ENCODE measurements at places on chromosomes 1 and 21. TPM values are rescaled to one million over a fixed set of nuclear protein-coding genes. Genes with fewer than 3 reads are reported as not detected.

NR1I3 gene
- not detected for polyA plus RNA-seq

RCSD1 gene
- 129 TPM for polyA plus RNA-seq

RHBDL2 gene
- not detected for polyA plus RNA-seq

HMCN1 gene
- not detected for polyA plus RNA-seq

FCGR1A gene
- not detected for polyA plus RNA-seq

UBE2U gene
- not detected for polyA plus RNA-seq

OTUD7B gene
- polyA plus RNA-seq, result 0.25 TPM

FAM167B gene
- polyA plus RNA-seq, result 1.8 TPM

PROK1 gene
- polyA plus RNA-seq, result 0.25 TPM

MAP3K21 gene
- 1.5 TPM for polyA plus RNA-seq

FCER1G gene
- 10.8 TPM for polyA plus RNA-seq

CRYAA gene
- polyA plus RNA-seq, result not detected

NEK7 gene
- 18.3 TPM for polyA plus RNA-seq

CCDC17 gene
- 2.5 TPM for polyA plus RNA-seq

LY9 gene
- polyA plus RNA-seq, result 252 TPM

TTC34 gene
- polyA plus RNA-seq, result 2.1 TPM

SPRR2B gene
- not detected for polyA plus RNA-seq

NEXN gene
- polyA plus RNA-seq, result 0.07 TPM

DMRTA2 gene
- polyA plus RNA-seq, result not detected

FAM151A gene
- not detected for polyA plus RNA-seq

ATP1A4 gene
- polyA plus RNA-seq, result 0.12 TPM

C1QC gene
- polyA plus RNA-seq, result not detected

INAVA gene
- 0.07 TPM for polyA plus RNA-seq

SPOCD1 gene
- 0.25 TPM for polyA plus RNA-seq

APCS gene
- not detected for polyA plus RNA-seq

SYNC gene
- not detected for polyA plus RNA-seq

IL19 gene
- polyA plus RNA-seq, result not detected

PALMD gene
- not detected for polyA plus RNA-seq

KCNE2 gene
- not detected for polyA plus RNA-seq

FAF1 gene
- polyA plus RNA-seq, result 10.2 TPM

NBPF11 gene
- 26.8 TPM for polyA plus RNA-seq

CFAP74 gene
- polyA plus RNA-seq, result not detected

AVPR1B gene
- not detected for polyA plus RNA-seq
